Psoas muscle (tissue), 8 donors: ENCODE measurements at places on chromosomes 13 and 19.

GRCh38 chr13:49585220-49586157 lies at the start of gene RCBTB1:
Gene RCBTB1, minus strand, starts transcription at chr13:49585558. Its CDS starts 18,279 bp downstream, at chr13:49567279.
- peaks cover 9% of the 10 kb centered on the region for H3K4me1 ChIP-seq
- H3K27me3 ChIP-seq = no peaks in the 10 kb centered on the region
- H3K27ac ChIP-seq = peak within 1 kb of the TSS; percentile 67

DNA sequence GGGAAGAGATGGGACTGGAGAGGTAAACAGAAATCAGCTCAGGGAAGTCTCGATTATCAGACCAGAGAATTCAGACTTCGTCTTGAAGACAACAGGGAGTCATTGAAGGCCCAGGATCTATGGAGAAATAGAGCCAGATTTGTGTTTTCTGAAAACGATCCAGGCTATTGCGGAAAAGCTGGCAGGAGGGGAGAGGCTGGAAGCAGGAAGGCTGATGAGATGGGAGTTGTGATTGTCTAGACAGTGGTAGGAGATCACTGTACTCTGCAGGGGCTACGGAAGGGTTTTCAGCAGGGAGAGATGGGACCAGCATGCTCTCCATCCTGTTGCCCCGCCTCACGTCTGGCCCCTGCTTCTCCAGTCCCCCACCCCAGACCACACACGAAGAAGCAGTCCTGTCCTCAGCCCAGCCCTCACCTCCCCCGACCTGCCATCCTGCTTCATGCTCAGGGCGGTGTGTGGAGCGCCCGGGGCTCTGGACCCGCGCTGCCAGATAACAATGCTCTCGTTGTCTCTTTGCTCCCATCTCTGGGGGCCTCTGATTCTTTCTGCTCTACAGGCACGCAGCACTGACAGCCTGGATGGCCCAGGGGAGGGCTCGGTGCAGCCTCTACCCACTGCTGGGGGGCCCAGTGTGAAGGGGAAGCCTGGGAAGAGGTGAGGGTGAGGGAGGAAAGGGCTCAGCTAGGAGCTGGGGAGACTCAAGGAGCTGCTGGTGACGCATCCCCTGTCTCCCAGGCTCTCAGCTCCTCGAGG lies 1.9 kb downstream of the ARHGAP33 start:
- no peak for DNase-seq
- no peak overlapping the region for H3K4me3 ChIP-seq
- no peaks in the 10 kb centered on the region for H3K27me3 ChIP-seq
- peaks cover 7% of the 10 kb centered on the region for H3K4me1 ChIP-seq

DNA sequence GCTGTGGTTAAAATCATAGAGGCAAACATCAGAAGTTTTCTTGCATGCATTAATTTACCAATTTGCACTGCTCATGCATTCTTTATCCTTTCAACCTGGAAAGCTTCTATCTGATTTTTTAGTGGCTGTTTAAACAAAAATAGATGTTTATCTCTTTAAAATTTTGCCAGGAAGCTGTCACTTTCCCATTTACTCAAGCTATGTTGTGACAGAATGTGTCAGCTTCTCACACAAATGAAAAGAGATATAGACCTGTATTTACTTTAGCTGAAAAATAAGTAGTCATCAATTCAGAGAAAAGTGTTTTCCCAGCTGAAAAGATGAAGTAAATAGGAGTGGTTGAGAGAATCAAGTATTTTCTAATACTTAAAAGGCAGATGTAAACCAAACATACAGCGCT lies 872.8 kb downstream of the DACH1 start:
- no peaks in the 10 kb centered on the region for H3K36me3 ChIP-seq
- no peak overlapping the region for H3K27ac ChIP-seq
- H3K4me3 ChIP-seq = no peak overlapping the region
- DNase-seq = no peak
- H3K27me3 ChIP-seq = no peaks in the 10 kb centered on the region

DNA sequence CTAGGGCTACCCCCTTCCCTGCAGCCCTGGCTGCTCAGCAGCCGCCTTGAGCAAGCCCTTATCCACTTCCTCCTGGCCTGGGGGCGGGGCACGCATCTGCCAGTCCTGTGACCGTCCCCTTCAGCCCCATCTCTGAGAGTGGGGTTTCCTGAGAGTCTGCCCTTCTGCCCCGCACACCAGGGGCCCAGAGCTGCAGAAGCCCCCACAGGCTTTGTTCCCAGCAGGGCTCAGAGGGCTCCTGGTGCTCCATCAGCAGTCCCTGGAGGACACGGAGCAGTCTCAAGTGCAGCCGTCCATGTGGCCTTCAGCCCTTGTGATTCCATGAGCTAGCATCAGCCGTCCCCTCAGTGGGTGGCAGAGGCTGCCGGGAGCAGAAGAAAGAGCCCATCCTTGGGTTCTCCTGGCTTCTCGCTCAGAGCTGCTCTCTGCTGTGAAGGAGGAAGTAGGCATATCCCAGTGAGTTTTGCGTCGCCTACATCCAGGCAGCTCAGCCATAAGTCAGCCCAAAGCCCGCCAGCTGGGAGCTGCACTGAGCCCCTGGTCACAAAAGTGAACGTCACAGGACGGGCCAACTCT lies 16.3 kb downstream of the MYO9B start:
- no peaks in the 10 kb centered on the region for H3K27me3 ChIP-seq
- H3K36me3 ChIP-seq = no peaks in the 10 kb centered on the region
- H3K4me1 ChIP-seq = peaks cover 7% of the 10 kb centered on the region
- no peak overlapping the region for H3K4me3 ChIP-seq

DNA sequence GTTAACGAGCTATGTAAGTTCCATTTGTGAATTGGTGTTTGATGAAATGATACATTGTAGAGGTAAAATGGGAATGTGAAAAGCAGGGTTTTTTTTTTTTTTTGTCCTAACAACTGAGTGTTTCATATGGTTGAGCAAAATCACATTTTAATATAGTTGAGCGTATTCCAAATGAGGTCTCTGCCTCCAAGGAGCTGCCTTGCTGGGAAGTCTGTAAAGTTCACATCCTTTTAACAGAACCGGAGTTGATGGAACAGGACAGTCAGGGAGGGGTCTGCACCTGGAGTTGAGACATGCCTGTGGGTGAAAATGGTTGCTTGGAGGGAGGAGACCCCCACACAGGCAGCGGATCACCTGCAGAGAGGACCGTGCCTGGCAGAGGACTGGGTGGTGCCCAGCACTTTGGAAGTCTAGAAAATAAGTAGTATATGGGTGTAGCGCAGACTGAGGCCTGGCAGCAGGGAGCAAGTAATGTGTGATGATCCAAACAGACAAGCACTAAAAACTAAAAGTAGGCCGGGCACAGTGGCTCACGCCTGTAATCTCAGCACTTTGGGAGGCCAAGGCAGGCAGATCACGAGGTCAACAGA lies 75.2 kb upstream of the UBAC2 start:
- no peaks in the 10 kb centered on the region for H3K36me3 ChIP-seq
- H3K4me1 ChIP-seq = no peaks in the 10 kb centered on the region
- H3K4me3 ChIP-seq = no peak overlapping the region

DNA sequence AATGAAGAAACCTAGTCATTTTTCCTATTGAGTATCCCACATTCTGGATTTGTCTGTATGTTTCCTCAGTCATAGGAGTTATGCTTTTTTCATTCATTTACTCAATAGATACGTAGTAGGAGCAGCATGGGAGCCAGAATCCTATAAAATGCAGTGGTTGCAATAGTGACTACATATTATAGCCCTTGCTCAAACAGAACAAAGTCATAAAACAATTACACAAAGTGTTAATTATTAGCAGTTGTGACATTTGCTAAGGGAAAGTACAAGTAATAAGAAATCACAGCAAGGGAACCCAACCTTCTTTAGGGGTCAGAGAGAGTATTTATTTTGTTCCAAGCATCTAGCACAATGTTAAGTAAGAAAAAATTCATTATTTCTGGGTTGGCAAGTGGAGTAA lies 27.7 kb upstream of the POU4F1 start:
- H3K27ac ChIP-seq = no peak overlapping the region
- peaks cover 68% of the 10 kb centered on the region for H3K36me3 ChIP-seq
- no peak overlapping the region for H3K4me3 ChIP-seq
- DNase-seq = no peak
- no peaks in the 10 kb centered on the region for H3K27me3 ChIP-seq

- no peak overlapping the region for H3K4me3 ChIP-seq
- DNase-seq = no peak
- H3K27ac ChIP-seq = no peak overlapping the region
- no peaks in the 10 kb centered on the region for H3K27me3 ChIP-seq
Observed at GRCh38 chr13:105007166-105007808, 1528.2 kb downstream of the EFNB2 start.

DNA sequence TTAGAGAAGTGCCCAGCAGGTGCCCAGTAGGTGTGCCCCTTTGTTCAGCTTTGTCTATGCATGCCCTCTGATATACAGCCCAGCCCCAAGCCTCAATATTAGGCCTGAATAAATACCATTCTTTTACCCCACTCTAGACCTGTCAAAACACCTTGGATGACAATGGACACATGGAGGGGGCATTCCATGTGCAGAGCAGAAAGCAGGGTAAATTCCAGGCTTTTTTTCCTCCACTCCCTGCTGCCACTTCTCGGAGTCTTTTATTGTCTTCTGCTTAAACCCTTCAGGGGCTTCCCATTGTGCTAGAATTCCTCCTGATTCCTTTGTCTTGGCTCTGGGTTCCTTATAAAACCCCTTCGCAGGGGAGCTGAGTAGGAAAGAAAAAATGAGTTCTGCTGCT lies 5.8 kb upstream of the FRY start:
- H3K4me3 ChIP-seq = no peak overlapping the region
- no peak overlapping the region for H3K27ac ChIP-seq
- no peaks in the 10 kb centered on the region for H3K27me3 ChIP-seq
- H3K36me3 ChIP-seq = no peaks in the 10 kb centered on the region

DNA sequence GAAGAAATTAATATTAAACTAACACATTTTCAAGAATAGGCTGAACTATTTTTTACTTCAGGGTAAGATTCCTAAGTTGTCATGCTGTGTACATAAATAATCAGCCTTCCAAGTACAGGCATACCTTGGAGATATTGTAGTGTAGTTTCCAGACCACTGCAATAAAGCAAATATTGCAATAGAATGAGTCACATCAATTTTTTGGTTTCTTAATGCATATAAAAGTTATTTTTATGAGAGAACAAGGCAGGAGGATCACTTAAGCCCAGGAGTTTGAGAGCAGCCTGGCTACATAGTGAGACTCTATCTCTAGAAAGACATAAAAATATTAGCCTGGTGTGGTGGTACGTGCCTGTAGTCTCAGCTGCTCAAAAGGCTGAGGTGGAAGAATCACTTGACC lies 511.5 kb downstream of the UQCRFS1 start:
- no peak for DNase-seq
- H3K27ac ChIP-seq = no peak overlapping the region
- no peak overlapping the region for H3K4me3 ChIP-seq
- no peaks in the 10 kb centered on the region for H3K27me3 ChIP-seq
- H3K4me1 ChIP-seq = no peaks in the 10 kb centered on the region

- H3K4me1 ChIP-seq = peaks cover under 1% of the 10 kb centered on the region
- H3K27me3 ChIP-seq = no peaks in the 10 kb centered on the region
- H3K36me3 ChIP-seq = no peaks in the 10 kb centered on the region
- H3K27ac ChIP-seq = no peak overlapping the region
Observed at GRCh38 chr19:55467236-55468053, 2.9 kb upstream of the C19orf85 start.

GRCh38 chr13:80590551-80590950 lies 249.6 kb upstream of the SPRY2 start:
- no peak overlapping the region for H3K4me3 ChIP-seq
- DNase-seq = no peak
- H3K36me3 ChIP-seq = no peaks in the 10 kb centered on the region
- no peak overlapping the region for H3K27ac ChIP-seq

GRCh38 chr13:88586263-88586662 lies 915.1 kb downstream of the SLITRK5 start:
- no peaks in the 10 kb centered on the region for H3K27me3 ChIP-seq
- no peak for DNase-seq
- no peak overlapping the region for H3K4me3 ChIP-seq
- no peak overlapping the region for H3K27ac ChIP-seq
- no peaks in the 10 kb centered on the region for H3K36me3 ChIP-seq

- H3K4me3 ChIP-seq = no peak overlapping the region
- DNase-seq = no peak
- H3K27ac ChIP-seq = no peak overlapping the region
- no peaks in the 10 kb centered on the region for H3K36me3 ChIP-seq
Observed at GRCh38 chr13:108306860-108307259, 37.3 kb downstream of the TNFSF13B start.

- DNase-seq = no peak
- H3K4me1 ChIP-seq = no peaks in the 10 kb centered on the region
- H3K4me3 ChIP-seq = no peak overlapping the region
- no peaks in the 10 kb centered on the region for H3K27me3 ChIP-seq
- H3K36me3 ChIP-seq = no peaks in the 10 kb centered on the region
Observed at GRCh38 chr13:38602266-38602665, 84.6 kb upstream of the FREM2 start.
